Stimulated activated CD4-positive, alpha-beta T cell treated with anti-CD3 and anti-CD28 coated beads, Interleukin-1b, Interleukin-23, amount 100 ng/mL, for 4 hours (primary cell): ENCODE measurements at places on chromosomes 12 and 14.

DNA sequence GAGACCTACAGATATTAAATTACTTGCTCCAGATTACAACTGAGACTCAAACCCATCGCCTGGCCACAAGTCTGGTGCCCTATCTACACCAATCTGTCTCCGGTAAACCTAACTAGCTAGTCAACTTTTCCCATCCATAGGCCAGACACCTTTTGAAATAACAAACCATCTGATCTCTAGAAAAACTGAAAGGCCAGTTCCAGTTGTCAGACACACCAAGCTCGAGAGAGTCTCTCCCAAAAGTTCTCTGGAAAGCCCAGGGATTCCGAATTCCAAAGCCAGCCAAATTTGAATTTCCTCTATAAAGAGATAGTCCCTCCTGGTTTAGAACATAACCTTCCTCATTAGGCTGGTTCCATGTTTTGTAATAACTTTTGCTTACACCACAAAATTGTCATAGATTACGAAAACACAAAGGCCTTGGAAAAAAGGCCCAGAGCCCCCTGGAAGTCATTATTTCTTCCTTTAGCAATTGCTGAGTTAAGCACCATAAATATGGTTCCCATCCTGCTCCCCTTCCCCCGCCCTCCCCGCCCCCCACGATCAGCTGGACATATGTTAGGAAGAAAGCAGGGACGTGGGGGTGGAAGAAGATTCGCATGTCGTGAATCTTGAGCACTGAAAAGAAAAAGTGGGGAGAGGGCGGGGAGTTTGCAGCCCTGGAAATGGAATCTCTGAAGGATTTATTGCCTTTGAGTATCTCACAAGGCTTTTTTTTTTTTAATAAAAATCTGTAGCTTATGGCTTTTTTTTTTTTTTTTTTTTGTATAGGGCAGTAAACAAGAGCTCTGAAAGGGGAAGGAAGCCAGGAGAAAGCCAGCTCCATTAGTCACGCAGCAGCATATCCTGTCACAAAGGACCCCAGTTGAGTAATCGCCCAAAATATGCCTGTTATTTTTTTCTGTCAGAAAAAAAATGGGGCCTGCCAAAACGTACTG lies 110.4 kb downstream of the ZFP36L1 start:
- no peak for DNase-seq

DNA sequence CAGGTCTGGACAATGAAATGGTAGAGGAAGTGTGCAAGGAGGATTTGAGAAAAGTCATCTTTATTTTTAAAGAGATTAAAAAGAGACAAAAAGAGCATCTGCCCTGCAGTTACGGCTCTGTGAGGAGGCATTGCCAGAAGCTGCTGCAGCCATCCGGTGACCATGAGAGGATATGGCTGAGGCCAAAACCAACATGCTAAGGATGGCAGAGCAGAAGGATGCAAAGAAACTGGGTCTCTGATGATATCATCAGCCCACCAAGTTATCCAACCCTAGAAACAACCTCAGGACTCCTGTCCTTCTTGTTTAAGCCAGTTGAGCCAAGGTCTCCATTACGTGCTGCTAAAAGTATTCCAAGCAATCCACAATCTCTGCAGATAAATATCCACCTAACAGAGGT lies 48.0 kb upstream of the CCND2 start:
- no peak for DNase-seq

DNA sequence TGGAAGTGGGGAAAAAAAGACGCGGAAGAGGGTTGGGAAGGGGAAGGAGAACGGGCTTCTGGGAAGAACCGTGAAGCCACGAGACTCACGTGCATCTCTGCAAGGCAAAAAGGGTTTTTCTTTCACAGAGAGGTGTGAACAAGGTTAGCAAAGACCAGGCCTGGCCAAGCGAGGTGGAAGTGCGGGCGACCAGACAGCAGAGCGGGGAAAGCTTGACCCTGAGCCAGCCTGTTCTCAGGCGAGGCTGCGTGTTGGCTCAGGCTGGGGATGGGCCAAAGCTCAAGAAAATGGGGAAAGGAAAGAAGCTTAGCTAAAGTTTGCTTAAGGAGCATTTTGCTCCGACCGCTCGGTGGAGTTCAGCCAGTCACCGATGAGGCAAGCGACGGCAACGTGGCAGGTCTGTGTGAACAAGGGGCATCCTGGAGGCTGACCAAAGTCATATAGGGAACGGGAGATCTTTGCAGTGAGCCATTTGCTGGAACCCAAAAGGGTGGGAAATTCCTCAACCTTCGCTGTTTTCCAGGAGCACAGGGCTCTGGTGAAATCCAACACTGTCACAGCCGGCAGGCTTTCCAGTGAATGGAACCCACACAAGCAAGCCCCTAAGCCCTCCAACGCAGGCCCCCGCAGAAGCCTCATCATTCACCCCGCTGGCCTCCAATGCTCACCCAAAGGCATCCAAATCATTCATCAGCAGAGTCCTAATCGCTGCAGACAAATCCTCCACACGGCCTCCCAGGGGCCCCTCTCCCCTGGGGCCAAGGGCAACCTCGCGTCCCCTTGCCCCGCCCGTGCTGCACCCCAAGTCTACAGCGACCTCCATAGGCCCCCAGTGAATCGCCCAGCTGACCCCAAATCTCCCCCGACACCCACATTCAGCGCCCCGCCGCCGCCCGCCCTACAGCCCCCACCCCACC lies 754 bp downstream of the ZNF605 start:
- DNase-seq, result no peak

GRCh38 chr14:50855558-50855957 lies 16.3 kb upstream of the ABHD12B start:
- no peak for DNase-seq

DNA sequence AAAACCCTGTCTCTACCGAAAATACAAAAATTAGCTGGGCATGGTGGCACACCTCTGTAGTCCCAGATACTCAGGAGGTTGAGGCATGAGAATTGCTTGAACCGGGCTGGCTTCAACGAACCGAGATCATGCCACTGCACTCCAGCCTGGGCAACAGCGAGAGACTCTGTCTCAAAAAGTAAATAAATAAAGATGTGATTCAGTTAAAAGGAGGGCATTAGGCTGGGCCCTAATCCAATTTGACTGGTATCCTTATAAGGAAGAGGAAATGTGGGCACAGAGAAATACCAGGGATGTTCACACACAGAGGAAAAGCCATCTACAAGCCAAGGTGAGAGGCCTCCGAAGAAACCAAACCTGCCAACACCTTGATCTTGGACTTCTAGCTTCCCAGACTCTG lies 10.1 kb upstream of the DCAF4 start:
- no peak for DNase-seq

GRCh38 chr12:73677520-73678291 lies 859.9 kb upstream of the ATXN7L3B start:
- no peak for DNase-seq

- DNase-seq, result no peak
Observed at GRCh38 chr14:62778852-62779251, 266.4 kb downstream of the KCNH5 start.
